ENCODE measurements at places on chromosomes 7 and 10. TPM values are rescaled to one million over a fixed set of nuclear protein-coding genes. Genes with fewer than 3 reads are reported as not detected.
A peak's percentile ranks its signal among the peaks of the same experiment; 100 is the strongest.

DNA sequence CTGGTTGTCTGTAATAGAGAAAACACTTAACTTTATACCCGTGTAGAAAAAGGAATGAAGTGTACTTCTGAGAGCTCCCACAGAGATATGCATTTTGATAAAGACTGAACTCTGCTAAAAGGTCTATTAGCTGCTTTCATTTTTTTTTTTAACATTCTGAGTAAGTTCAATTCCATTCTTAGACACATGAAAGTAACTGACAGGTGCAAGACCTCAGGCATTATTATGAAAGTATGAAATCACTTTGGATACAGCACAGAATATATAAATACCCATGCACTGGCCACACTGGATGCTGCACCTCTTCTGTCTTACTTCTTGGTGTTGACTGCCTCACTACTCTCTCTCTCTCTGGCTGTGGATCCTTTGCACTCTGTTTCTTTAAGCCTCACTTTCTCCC is 46.2 kb downstream of the VWDE start:
- no peak overlapping the region for H3K27ac ChIP-seq
- H3K36me3 ChIP-seq, result no peaks in the 10 kb centered on the region
- H3K4me3 ChIP-seq, result no peak overlapping the region
- DNase-seq, result no peak
- H3K4me1 ChIP-seq, result no peaks in the 10 kb centered on the region
- no peaks in the 10 kb centered on the region for H3K27me3 ChIP-seq

DNA sequence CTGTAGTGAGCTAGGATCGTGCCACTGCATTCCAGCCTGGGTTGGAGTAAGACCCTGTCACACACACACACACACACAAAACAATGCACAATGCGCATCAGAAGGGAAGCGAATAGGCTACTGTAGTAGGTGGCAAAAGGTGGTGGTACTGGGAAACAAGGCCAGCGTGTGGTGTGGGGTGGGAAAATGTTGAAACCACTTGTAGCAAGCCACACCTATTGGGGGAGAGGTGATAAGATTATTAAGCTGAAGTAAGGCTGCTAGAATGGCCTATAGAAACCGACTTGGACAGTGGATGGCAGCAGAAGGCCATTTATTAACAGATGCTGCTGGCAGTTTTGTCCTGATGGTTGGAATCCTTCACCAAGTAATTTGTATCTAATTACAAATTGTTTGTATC is 7.2 kb upstream of the CHCHD1 start:
- peaks cover 63% of the 10 kb centered on the region for H3K36me3 ChIP-seq
- peak overlapping the region; percentile 86 for H3K4me3 ChIP-seq
- H3K27ac ChIP-seq, result peak overlapping the region; percentile 66
- no peak for DNase-seq
- peaks cover 41% of the 10 kb centered on the region for H3K4me1 ChIP-seq

DNA sequence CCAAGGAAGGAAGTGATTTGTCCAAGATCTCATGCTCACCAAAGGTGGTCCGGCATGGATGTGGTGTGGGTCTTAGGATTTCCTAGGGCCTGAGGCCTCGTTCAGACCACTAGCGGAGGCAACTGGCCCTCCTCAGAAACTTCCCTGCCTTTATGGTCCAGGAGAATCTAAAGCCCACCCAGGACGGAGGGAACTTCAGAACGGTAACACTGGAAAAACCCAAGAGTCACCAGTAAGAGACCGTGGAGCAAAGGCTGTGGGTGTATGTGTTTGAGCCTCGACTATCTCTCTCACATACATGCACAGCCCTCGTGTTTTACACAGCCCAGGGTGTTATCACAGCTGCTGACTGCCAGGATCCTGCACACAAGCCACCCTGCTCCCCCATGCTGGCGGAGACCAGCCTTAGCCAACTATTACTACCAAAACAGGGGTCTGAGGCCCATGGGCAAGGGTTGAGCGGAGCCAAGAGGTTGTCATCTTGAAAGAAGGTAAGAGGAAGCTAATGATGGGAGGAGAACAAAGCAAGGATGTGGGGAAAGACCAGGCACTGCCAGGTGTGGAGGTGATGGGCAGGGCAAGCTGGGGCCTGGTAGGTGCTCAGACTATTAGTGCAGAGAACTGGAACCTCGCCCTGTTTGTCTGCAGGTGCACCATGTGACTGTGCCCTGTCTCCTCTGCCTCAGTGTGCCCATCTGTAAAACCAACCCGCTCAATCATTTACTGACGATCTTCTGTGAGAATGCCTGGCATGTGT is 170.2 kb upstream of the ZMIZ1 start:
- H3K4me3 ChIP-seq, result no peak overlapping the region
- no peaks in the 10 kb centered on the region for H3K27me3 ChIP-seq
- H3K27ac ChIP-seq, result no peak overlapping the region

DNA sequence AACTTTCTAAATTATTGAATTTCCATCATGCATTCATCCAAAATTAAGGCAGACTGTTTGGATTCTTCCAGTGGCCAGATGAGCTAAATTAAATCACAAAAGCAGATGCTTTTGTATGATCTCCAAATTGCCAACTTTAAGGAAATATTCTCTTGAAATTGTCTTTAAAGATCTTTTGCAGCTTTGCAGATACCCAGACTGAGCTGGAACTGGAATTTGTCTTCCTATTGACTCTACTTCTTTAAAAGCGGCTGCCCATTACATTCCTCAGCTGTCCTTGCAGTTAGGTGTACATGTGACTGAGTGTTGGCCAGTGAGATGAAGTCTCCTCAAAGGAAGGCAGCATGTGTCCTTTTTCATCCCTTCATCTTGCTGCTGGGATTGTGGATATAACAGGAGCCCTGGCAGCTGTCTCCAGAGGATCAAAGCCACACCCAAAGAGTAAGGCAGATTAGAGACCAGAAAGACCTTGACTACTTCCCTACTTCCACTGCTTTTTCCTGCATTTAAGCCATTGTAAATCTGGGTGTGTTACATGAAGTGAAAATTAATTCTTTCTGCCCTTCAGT is 8.2 kb upstream of the CFAP69 start:
- no peak for DNase-seq
- H3K4me1 ChIP-seq, result no peaks in the 10 kb centered on the region
- no peak overlapping the region for H3K4me3 ChIP-seq
- peaks cover 2% of the 10 kb centered on the region for H3K27me3 ChIP-seq
- no peak overlapping the region for H3K27ac ChIP-seq

- H3K27me3 ChIP-seq, result peaks cover 2% of the 10 kb centered on the region
- no peaks in the 10 kb centered on the region for H3K36me3 ChIP-seq
- DNase-seq, result no peak
- H3K4me1 ChIP-seq, result no peaks in the 10 kb centered on the region
- no peak overlapping the region for H3K27ac ChIP-seq
Observed at GRCh38 chr10:18197706-18198105, 57.5 kb downstream of the CACNB2 start.

DNA sequence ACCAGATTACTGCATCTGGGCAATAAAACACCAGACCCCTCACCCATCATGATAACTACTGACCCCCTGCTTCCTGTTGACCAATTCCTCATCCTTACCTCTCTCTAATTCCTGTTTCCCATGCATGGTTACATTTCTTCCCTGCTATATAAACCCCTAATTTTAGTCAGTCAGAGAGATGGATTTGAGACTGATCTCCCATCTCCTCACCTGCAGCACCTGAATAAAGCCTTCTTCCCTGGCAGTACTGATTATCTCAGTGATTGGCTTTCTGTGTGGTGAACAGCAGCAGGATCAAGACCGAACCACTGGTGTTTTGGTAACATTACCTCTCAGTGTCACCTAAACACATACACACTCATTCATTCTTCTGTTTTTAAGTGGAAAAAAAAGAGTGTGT is 41.2 kb upstream of the SVIL start:
- peaks cover 42% of the 10 kb centered on the region for H3K36me3 ChIP-seq
- H3K27ac ChIP-seq, result no peak overlapping the region
- no peak for DNase-seq
- peaks cover 61% of the 10 kb centered on the region for H3K4me1 ChIP-seq

DNA sequence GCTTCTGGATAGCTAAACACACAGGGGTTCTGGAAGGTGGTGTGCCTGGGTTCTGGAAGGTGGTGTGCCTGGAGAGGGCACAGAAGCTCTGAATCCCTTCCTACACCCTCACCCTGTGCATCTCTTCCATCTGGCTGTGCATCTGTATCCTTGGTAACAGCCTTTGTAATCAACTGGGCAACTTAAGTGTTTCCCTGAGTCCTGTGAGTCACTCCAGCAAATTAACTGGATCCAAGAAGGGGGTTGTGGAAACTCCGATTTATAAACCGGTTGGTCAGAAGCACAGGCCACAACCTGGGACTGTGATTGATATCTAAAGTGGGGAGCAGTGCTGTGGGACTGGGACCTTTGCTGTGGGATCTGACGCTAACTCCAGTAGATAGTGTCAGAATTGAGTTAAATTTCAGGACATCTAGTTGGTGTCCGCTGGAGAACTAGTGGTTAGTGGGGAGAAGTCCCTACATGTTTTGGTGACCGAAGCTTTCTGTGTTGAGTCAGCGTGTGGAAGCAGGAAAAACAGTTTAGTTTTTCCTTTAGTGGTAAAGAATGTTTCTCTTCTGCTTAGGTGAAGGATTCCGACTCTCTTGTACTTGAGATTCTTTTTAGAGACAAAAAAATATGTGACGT is 228.1 kb downstream of the BMPER start:
- H3K27me3 ChIP-seq, result no peaks in the 10 kb centered on the region
- H3K36me3 ChIP-seq, result no peaks in the 10 kb centered on the region
- no peak overlapping the region for H3K4me3 ChIP-seq
- no peak overlapping the region for H3K27ac ChIP-seq
- no peak for DNase-seq

- peak; percentile 43 for DNase-seq
- peaks cover 26% of the 10 kb centered on the region for H3K4me1 ChIP-seq
- H3K27me3 ChIP-seq, result no peaks in the 10 kb centered on the region
- H3K4me3 ChIP-seq, result no peak overlapping the region
- no peak overlapping the region for H3K27ac ChIP-seq
Observed at GRCh38 chr7:129872054-129872453, 80.7 kb downstream of the UBE2H start.

- H3K4me1 ChIP-seq, result peaks cover 43% of the 10 kb centered on the region
- H3K27ac ChIP-seq, result peak overlapping the region; percentile 84
Observed at GRCh38 chr10:6200440-6200733, 2.3 kb upstream of the PFKFB3 start.

GRCh38 chr10:60985951-60986350 is 42.0 kb upstream of the RHOBTB1 start:
- H3K27me3 ChIP-seq, result peaks cover 10% of the 10 kb centered on the region
- DNase-seq, result no peak
- H3K36me3 ChIP-seq, result no peaks in the 10 kb centered on the region
- peaks cover 2% of the 10 kb centered on the region for H3K4me1 ChIP-seq

GRCh38 chr7:48067475-48067874 is 21.6 kb upstream of the UPP1 start:
- no peak overlapping the region for H3K4me3 ChIP-seq
- H3K27me3 ChIP-seq, result peaks cover 2% of the 10 kb centered on the region
- DNase-seq, result no peak
- H3K4me1 ChIP-seq, result no peaks in the 10 kb centered on the region

DNA sequence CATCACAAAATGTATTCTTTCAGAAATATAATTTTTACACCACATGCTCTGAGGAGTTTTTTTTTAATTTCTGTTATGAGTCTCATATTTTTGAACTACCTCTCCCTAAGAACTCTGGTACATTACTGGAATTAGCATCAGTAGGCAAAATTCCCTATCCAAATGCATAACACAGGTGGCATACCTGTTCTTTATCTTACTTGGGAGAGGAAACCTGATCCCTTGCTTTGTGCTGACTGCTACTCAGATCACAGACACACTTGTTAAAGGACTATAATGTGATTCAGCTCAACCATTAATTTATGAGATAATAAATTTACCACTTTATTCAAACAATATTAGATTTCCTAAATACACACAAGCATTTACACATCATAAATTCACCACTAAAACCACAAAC is 617.2 kb downstream of the GRM8 start:
- no peaks in the 10 kb centered on the region for H3K36me3 ChIP-seq
- no peaks in the 10 kb centered on the region for H3K27me3 ChIP-seq
- no peak overlapping the region for H3K4me3 ChIP-seq
- no peak overlapping the region for H3K27ac ChIP-seq
- no peaks in the 10 kb centered on the region for H3K4me1 ChIP-seq
- no peak for DNase-seq

DNA sequence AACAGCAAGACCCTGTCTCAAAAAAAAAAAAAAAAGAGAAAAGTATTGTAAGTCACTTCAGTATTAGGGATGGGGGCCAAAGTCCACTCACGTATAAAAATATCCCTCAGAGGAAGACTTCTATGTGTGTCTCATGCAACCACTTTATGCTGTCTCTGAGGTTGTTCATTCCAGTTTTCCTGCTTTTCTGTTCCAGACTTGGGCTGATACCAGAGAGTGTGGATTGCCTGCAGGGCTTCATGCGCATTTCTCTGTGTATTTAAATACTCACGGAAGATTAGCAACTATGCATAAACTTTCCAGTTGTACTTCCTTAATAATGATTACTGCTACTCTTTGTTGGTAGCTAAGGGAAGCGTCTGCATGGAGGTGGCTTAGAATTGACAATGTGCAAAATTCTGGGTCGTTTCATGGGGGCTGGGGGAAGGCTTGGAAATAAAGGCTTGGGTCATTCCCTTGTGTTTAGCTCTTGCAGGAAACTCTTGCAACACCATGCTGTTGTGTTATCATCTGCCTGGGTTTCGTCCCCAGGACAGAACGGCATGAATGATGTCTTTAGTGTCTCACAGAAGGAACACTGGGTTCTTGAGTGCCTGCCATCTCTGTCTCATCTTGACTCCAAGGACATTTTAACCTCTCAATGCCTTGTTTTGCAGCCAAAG is 54.1 kb downstream of the KIAA1217 start:
- H3K4me1 ChIP-seq, result no peaks in the 10 kb centered on the region
- no peaks in the 10 kb centered on the region for H3K36me3 ChIP-seq
- H3K27ac ChIP-seq, result no peak overlapping the region
- peaks cover 2% of the 10 kb centered on the region for H3K27me3 ChIP-seq

- no peak overlapping the region for H3K4me3 ChIP-seq
- H3K27me3 ChIP-seq, result no peaks in the 10 kb centered on the region
- H3K27ac ChIP-seq, result no peak overlapping the region
- DNase-seq, result no peak
- no peaks in the 10 kb centered on the region for H3K4me1 ChIP-seq
- H3K36me3 ChIP-seq, result no peaks in the 10 kb centered on the region
Observed at GRCh38 chr10:44673245-44673983, 237.7 kb upstream of the TMEM72 start.

DNA sequence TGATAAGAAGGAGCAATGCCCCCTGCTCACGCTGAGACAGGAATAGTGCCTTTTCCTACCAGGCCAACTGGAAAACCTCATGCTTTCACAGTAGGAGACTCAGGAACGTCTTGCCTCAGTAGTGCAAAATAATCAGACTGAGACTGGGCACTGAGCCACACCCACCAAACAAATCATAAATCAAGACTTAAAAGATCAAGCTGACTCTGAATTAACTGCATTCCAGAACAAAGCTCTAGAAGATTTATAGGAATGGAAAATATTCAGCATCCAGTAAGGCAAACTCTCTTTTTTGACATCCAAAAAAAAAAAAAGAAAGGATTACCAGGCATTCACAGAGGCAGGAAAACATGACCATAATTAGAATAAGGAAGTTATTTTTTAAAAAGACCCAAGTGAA is 30.5 kb upstream of the SLC18A3 start:
- H3K27ac ChIP-seq, result no peak overlapping the region
- peaks cover 9% of the 10 kb centered on the region for H3K27me3 ChIP-seq

GARIN1A gene
- total RNA-seq, result 0.07 TPM

SFRP4 gene
- not detected for total RNA-seq

SH2D4B gene
- not detected for total RNA-seq

TSPAN12 gene
- not detected for total RNA-seq

PRR15 gene
- not detected for total RNA-seq

PDZD7 gene
- total RNA-seq, result 0.28 TPM

PKD2L1 gene
- total RNA-seq, result not detected

MYO1G gene
- total RNA-seq, result 376 TPM

Measured in activated CD4-positive, alpha-beta T cell treated with anti-CD3 and anti-CD28 coated beads for 36 hours (primary cell).